ENCODE measurements at places on chromosomes 1 and 21.

- no peak for DNase-seq
Measured at GRCh38 chr1:19038096-19038495, 81.6 kb upstream of the IFFO2 start.

DNA sequence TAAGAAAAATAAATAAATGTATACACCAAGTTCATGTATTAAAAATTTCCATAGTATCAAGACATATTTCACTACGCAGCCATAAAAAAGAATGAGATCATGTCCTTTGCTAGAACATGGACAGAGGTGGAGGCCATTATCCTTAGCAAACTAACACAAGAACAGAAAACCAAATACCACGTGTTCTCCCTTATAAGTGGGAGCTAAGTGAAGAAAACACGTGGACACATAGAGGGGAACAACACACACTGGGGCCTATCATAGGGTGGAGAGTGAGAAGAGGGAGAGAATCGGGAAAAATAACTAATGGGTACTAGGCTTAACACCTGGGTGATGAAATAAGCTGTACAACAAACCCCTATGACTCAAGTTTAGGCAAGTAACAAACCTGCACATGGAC is 552.4 kb upstream of the PBX1 start:
- DNase-seq: no peak

DNA sequence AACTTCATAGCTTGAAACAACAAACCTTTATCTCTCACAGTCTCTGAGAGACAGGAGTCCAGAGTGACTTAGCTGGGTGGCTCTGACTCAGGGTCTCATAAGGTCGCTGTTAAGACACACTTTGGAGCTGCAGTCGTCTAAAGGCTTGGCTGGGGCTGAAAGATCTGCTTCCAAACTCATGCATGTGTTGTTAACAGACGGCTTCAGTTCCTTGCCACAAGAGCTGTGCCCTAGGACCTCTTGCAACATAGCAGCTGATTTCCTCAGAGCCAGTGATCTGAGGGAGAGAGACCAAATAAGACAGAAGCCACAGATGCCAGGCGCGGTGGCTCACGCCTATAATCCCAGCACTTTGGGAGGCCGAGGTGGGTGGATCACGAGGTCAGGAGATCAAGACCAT is 176.8 kb downstream of the DISC1 start:
- DNase-seq: no peak

- DNase-seq: no peak
Measured at GRCh38 chr1:116704278-116704677, 36.7 kb upstream of the IGSF3 start.

DNA sequence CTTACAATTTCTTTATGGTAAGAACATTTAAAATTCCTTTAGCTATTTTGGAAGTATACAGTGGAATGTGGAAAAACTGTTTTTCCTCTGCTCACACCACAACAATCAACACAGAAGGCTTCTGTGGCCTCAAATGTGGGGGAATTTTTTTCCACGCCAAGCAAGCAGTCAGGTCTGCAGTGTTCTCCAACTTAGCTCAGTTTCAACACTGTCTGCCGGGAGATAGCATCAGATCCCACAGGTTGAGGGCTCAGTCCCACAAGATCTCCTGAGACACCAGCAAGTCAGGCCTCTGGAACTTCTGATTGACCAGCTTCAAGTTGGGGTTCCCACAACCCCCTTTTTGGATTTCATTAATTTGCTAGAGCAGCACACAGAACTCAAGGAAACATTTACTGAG is 50.3 kb downstream of the PTBP2 start:
- DNase-seq: no peak

DNA sequence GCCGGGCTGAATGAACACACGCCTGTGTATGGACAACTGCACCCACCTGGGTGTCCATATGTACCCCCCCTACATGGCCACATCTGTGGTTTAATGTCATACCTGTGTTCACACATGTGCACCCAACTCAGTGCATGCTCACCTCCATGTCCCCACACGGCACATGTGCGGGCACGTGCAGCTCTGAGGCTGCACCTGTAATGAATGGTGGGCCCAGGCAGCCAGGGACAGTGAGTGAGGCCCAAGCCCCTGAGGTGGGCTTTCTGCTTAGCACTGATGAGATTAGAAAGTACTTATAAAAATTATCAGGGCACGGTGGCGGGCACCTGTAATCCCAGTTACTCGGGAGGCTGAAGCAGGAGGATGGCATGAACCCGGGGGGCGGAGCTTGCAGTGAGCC is 42.5 kb upstream of the CSF3R start:
- DNase-seq: no peak

GRCh38 chr1:79695138-79695537 is 688.6 kb upstream of the ADGRL4 start:
- peak; percentile 52 for DNase-seq

GRCh38 chr1:28083876-28084275 is 4.5 kb downstream of the EYA3 start:
- no peak for DNase-seq

GRCh38 chr1:213623064-213623581 is 364.6 kb upstream of the PROX1 start:
- DNase-seq: no peak

DNA sequence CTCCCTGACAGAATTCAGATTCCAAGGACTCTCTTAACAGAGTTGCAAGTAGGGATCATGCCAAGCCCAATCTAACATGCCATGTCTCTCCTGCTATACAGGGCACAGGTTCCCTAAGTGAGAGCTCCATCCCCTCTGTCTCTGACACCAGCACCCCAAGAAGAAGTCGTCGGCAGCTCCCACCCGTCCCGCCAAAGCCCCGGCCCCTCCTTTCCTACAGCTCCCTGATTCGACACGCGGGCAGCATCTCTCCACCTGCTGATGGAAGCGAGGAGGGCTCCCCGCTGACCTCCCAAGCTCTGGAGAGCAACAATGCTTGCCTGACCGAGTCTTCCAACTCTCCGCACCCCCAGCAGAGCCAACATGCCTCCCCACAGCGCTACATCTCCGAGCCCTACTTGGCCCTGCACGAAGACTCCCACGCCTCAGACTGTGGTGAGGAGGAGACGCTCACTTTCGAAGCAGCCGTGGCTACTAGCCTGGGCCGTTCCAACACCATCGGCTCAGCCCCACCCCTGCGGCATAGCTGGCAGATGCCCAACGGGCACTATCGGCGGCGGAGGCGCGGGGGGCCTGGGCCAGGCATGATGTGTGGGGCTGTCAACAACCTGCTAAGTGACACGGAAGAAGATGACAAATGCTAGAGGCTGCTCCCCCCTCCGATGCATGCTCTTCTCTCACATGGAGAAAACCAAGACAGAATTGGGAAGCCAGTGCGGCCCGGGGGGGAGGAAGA is 263.2 kb downstream of the ZNF648 start:
- no peak for DNase-seq

DNA sequence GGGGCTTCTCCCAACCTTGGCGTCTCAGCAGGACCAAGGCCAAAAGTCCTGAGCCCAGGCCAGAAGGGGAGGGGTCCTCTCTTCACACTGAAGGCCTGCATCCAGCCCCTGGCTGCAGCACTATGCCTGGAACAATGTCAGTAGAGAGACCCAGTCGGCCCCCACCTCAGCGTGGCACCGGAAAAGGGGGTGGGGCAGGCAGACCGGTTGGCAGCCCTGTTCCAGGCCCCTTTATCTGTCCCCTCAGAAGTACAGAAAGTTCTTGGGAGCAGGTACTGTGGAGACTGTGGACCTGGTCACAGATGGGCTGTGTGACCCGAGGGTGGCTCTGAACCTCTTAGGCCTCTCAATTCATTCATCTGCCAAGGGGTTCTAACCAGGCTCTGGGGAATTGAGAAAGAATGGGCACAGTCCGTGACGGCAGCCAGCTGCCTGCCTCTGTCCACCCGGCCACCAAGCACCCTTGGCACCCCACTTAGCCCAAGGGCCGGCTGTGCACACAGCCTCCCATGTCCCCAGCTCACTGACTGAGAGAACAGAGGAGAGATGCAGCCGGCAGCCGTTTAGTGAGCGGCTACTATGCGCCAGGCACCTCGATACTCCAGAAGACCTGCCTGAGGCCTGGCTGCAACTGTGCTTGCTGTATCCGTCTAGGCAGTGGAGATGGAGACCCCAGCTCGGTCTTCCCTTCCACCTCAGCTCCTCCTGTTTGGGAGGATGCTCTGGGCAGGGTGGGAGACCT is 23.9 kb downstream of the RUNX3 start:
- no peak for DNase-seq

DNA sequence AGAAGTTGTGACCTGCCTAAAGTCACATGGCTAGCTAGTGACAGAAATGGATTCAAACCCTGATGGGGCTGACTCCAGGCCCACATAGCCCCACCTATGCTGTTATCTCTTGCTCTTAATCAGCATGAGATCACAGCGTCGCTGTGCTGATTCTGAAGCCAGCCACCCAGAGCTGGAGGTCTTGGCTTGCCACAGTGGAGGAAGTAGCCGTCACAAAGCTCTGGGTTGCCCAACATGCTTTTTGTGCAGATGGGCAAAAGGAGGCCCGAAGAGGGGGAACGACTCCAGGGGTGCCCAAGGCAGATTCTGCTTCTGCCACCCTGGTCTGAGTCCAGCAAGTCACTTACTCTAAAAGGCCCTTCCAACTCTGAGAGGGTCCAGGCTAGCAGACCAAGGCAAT is 14.7 kb upstream of the MFSD2A start:
- DNase-seq: no peak

DNA sequence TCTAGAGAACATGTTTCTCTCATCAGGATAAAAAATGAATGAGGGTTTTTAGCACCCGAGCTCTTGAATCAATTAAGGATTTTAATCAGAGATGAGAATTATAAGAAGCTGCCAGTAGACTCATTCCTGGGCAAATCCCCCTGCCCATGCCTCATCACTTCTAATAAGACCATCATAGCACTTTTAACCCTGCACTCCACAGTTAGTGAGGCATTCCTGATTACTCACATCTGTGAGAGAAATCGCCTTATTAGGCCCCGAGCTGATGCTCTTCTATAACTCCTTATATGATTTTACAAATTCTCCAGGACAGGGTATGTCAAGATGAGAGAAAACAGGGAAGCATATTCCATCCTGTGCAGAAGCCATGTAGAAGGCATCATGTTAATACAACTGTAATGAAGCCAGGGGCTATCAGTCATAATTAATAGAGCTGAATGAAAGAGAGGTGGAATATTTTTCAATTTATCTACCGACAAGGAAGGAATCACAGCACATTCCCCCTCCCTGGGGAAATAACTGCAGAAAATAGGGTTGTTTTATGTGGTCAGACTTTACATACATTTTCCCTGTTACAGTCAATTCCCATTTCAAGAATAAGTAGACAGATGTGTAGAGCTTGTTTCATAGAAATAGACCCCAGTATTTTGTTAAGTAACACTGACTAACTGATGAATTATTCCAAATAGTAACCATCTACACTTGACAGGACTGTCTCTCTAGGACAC is 272.7 kb downstream of the HHIPL2 start:
- no peak for DNase-seq

GRCh38 chr1:231063331-231063730 is 23.3 kb upstream of the FAM89A start:
- no peak for DNase-seq

GRCh38 chr1:164614316-164614715 is 55.3 kb downstream of the PBX1 start:
- DNase-seq: no peak

DNA sequence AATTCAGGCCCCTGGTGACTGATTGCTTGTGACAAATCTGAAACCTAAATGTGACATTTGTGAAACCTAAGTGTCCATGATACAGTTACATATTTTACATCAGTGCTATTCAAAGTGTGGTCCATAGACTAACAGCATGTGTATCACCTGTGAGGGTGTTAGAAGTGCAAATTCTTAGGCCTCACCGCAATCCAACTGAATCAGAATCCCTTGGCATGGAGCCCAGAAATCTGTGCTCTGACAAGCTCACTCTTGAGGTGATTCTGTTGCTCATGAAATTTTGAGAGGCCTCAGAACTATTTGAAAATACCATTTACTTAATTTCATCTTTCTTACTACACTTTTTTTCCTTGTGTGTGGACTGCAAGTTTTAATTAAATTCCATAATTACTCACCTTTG is 587.9 kb downstream of the ADGRL2 start:
- DNase-seq: peak; percentile 30

DNA sequence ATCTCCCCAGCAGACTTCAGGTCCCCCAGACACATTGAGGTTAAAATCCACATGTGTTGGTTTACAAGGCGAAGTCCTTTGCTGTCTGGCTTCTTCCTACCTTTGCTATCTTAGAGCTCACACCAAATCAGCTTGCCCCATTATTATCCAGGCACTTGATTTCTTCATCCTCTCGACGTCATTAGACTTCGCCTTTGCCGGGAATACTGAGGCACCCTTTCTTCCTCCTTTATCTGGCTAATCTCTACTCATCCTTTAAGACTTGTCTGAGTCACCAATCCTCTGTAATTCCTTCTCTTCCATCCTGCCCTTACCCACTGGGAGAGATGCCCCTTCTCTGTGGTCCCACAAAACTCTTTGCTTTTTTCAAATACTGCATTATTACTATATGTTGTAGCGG is 9.2 kb upstream of the XCL2 start:
- DNase-seq: no peak

DNA sequence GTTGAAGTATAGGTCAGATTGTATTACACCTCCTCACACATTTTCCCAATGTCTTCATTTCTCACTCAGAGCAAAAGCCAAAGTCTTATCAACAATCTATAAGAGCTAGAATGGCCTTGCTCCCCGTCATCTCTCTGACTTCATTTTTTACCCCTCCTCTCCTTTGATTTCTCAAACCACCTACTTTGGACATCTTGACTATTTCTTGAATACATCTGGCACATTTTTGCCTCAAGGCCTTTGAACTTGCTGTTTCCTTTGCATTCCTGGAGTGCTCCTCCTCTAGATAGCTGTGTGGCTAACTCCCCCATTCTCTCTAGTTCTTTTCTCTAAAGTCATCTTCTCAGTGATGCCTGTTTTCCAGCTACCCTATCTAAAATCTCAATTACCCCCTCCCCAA is 7.2 kb upstream of the XCL2 start:
- DNase-seq: no peak

DNA sequence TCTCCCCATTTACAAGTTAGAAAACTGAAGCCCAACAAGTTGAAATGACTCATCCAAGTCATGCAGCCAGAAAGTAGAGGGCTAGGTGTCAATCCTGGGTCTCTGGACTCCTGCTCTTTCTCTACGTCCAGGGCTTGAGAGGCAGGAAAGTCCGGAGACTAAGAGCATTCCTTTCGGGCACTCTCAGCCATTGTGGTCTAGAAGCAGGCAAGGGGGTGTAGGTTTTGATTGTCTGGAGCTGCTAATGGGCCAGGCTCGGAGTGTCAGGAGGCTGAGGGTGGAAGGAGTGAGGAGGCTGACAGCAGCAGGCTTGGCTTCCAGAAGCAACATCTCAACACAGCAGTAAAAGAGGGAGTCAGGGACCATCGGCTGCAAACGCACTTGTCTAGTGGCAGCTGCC is 107.6 kb upstream of the KLHDC7A start:
- DNase-seq: no peak

DNA sequence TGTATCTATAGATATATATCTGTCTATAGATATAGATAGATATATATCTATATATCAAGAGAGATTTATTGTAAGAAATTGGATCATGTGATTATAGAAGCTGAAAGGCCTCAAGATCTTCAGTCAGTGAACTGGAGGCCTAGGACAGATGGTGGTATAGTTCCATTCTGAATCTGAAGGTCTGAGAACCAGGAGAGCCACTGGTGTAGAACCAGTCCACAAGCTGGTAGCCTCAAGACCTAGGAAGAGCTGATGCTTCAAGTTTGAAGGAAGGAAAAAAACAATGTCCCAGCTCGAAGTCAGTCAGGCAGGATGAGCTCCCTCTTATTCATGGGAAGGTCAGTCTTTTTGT is 213.2 kb upstream of the JUN start:
- no peak for DNase-seq

All from DMS53 (cell line).